ENCODE measurements at places on chromosomes 13 and 19. TPM values are rescaled to one million over a fixed set of nuclear protein-coding genes. Genes with fewer than 3 reads are reported as not detected.

Gene MEGF8
- total RNA-seq = 40.8 TPM

Gene LRRC63
- 1.7 TPM for total RNA-seq

Gene FLT1
- 14.6 TPM for total RNA-seq

Gene GRK1
- total RNA-seq = 0.45 TPM

DNA sequence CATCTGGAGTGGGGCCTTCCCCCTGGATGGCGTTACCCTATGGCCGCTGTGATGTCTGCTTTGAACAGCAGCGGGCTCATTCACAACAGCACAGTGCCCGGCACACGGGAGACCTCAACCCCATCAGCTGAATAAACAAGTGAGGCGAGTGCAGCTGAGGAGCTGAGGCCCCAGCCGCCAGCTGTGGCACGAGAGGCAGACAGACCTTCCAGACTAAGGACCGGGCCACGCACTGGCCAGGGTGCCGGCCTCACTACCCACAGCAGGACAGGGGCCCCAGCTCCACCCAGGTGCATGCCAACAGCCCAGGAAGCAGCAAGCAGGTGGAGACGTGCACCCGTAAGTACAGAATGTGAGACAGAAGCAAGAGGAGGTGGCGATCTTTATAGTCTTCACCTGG lies 39.6 kb downstream of the STK24 start:
- DNase-seq = no peak

- DNase-seq = no peak
These were observed 101.4 kb downstream of the UQCRFS1 start for GRCh38 chr19:29111576-29111975.
